ENCODE measurements at places on chromosomes 2 and 18. TPM values are rescaled to one million over a fixed set of nuclear protein-coding genes. Genes with fewer than 3 reads are reported as not detected.

CAPN14 gene
- total RNA-seq, result 0.39 TPM

DNA sequence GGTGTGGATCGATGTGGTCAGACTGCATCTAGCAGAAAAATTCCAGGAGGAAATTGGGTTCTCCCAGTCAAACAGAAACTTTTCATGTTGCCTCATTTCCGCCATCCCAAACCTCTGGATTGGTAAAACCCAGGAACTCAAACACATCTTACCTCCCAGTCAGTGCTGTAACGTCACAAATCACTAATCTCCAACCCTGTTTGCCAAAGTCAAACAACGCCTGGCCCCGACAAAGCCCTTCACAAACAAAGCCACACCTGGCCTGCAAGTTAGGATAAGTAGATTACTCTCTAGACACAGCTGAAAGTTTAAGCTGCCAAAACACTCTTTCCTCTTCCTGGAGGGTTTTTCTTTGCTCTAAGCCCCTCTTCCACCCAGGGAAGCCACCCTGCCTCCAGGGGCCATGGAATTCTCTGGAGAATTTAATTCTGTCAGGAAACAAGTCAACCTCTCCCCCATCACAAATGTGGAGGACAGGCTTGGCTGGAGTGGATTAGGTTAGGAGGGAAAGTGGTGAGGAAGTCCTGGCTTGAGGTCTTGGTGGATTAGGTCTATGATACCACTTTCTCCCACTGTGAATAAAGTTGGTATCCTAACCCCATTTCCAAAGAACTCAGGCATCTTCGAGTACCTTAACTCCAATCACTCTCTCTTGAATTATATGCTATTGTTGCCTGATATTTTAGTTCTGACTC, 86.7 kb downstream of the LYPD6B start:
- DNase-seq, result no peak

DNA sequence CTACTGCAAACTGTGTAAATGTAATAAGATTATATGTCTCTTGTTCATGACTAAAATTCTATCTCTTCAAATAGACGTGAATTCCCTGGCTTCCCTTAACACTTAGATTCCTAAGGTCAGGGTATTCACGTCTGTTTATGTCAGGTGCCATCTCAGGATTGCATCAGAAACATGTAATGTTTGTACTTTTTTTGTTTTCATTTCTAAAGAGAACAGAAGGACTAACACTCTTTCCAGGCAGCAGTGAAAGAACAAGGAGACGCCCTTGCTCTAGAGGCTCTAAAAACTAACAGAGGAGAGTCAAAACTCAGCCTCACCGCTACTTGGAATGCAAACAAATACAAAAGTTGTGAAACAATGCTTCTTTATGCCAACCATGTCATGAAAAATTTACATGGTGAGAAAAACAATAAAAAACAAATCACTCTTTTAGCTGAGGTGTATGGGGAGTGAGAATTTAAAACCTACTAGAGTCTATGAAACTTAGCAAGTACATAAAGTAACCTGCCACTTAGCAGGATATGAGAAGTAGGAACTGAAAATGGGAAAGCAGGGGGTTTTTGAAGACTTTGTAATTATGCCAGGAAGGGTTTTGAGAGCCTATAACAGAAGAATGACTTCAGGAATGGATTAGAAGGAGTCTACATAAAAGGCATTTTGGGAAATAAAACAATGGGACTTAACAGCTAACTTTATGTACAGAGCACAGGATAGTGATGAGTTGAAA, 522.7 kb downstream of the THSD7B start:
- DNase-seq, result no peak

DNA sequence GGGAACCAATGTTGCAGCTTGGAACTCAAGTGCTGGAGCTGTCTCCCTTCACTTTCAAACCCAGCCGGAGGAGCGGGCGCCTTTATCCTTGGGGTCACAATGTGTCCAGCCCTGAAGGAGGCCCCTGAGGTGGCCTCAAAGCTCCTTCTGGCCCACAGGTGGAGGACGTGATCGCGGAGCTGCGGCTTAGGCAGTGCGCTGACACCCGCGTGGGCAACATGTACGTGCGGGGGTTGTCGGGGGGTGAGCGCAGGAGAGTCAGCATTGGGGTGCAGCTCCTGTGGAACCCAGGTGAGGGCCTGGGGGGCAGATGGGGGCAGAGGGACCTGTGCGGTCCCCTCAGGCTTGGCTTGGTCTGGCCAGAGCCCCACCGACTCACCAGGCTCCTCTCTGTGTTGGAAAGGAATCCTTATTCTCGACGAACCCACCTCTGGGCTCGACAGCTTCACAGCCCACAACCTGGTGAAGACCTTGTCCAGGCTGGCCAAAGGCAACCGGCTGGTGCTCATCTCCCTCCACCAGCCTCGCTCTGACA, 13.5 kb downstream of the ABCG8 start:
- no peak for DNase-seq

- peak; percentile 83 for DNase-seq
These were observed 44.1 kb downstream of the TRAPPC12 start for GRCh38 chr2:3423492-3424170.

- no peak for DNase-seq
These were observed 20.0 kb downstream of the ACVR1 start for GRCh38 chr2:157856187-157856515.

DNA sequence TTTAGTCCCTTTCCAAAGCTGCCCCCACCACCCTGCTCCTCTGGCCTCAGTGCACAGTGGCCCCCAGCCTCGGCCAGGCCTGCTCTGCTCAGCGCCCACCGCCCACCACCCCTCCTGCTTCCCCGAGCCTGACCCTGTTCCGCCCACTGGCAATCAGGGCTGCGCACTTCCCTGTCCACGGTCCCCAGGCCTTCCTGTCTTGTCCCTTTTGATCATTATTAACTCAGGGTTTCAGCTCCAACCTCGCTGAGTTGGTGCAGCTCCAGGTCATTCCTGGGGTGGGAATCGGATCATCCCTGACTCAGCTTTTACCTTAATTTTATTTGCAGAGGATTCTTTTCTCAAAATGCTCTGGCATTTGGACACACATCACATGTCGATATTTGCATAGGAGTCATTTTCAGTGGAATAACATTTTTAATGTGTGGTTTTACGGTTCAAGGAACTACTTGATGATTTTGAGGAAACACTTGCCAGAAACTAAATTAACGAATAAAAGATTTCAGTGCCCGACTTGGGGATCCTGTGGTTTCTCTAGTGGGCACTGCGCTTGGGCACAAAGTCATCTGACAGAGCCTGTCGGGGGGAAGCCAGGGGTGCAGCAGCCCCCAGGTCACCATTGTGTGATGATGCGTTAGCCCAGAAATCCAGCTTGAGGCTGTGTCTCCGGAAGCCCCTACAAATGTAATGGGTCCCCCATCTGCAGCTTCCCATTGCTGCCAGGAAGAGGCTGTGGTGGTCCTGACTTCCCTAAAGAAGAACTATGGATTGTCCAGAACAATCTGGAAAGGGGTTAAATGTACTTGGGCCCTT, 1.0 kb upstream of the ESPNL start:
- DNase-seq, result peak; percentile 5

GRCh38 chr2:219574484-219575311, 2.6 kb downstream of the INHA start:
- no peak for DNase-seq

DNA sequence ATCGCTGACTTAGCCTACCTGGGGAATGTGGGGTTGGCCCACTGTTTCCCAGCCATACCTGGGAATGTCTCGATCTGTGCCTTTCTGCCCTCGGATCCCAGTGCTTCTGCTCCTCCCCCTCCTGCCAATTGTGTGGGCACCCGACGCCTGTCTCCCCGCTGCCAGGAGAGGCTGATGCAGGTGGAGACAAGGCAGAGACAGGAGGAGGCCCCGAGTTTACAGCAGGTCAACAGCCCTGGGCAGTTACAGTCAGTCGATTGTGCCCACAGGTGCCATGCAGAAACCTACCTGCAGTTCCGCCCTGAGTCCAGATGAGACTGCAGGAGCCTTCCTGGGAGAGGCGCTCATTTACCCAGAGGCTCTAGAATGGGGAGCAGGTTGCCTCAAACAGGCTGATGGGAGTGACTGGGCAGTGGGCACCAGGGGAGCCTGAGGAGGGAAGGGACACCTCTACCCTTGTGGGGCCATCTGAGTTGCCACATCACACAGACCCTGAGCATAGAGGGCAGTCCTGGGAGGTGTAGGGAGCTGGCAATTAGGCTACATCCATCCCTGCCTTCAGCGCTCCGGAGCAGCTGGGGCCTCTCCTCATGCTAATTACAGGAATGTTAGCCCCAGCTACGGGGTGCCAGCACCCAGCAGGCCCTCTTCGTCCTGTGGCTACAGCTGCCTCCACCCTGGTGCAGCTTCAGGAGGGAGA, 300.1 kb downstream of the NDUFA10 start:
- no peak for DNase-seq

DNA sequence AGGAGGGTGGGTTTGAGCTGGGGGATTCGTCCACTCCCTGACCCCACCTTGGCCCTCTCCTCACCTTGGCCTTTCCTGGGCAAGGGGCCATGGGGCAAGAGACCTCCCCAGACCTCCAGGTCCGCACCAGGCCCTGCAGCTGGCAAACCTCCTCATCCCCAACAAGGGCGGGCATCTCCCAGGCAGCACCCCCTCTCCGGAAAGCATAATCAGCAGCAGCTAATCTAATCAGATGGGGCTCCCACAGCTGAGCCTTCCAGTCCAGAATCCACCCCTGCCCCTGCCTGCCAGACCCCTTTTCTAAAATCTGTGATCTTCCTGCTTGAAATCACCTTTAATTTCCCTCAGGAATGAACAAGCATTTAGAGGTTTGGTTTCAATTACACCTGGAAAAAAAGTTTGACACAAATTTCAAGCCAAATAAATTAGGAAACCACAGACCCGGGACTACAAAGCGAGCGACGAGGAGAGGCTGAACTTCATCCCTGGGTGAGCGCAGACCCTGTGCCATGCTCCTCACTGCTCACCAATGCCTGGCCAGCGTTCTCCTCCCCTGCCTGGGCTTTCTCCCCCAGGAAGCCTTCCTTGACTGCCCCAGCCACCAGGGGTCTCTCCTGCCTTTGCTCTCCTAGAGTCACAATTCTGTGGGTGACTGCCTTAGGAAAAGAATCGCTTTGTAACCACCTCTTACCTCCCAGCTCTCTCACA, 143.0 kb upstream of the MYCN start:
- DNase-seq, result no peak

DNA sequence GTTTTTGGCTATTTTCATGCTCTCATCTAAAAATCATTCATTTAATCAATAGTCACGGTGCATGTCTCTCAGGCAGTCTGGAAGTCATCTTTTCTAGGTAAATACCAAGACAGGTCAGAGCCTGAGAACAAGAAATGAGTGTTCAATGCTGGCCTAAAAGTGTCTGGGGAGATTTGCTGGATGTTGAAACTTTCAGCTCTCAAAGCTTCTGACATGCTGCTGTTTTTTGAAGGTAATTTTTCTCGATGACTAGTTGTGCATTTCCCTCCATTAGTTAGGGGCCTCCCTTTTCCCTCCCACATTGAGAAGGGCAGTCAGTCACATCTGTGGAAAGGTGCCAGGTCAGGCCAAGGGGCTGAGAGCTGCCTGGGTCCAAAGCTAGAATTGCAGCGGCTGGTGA, 115.6 kb downstream of the LPIN1 start:
- no peak for DNase-seq

Measured in activated CD4-positive, alpha-beta memory T cell treated with anti-CD3 and anti-CD28 coated beads for 36 hours (primary cell).